ENCODE measurements at places on chromosomes 6 and 20. TPM values are rescaled to one million over a fixed set of nuclear protein-coding genes. Genes with fewer than 3 reads are reported as not detected.

- H3K4me1 ChIP-seq = no peaks in the 10 kb centered on the region
- H3K27ac ChIP-seq = no peak overlapping the region
- no peak overlapping the region for H3K4me3 ChIP-seq
Observed at GRCh38 chr20:58440021-58440767, 51.2 kb downstream of the VAPB start.

- H3K4me1 ChIP-seq = peaks cover 7% of the 10 kb centered on the region
- no peaks in the 10 kb centered on the region for H3K36me3 ChIP-seq
- no peak overlapping the region for H3K27ac ChIP-seq
- DNase-seq = peak; percentile 80
- H3K27me3 ChIP-seq = no peaks in the 10 kb centered on the region
Observed at GRCh38 chr20:10536531-10536930, 101.4 kb downstream of the SLX4IP start.

GRCh38 chr6:105279463-105279862 is 99.6 kb upstream of the POPDC3 start:
- no peak overlapping the region for H3K4me3 ChIP-seq
- H3K36me3 ChIP-seq = peaks cover 4% of the 10 kb centered on the region
- H3K4me1 ChIP-seq = no peaks in the 10 kb centered on the region
- no peak overlapping the region for H3K27ac ChIP-seq
- no peaks in the 10 kb centered on the region for H3K27me3 ChIP-seq

GRCh38 chr6:106417572-106418147 is 57.1 kb downstream of the CRYBG1 start:
- no peak overlapping the region for H3K4me3 ChIP-seq
- no peaks in the 10 kb centered on the region for H3K36me3 ChIP-seq
- H3K4me1 ChIP-seq = no peaks in the 10 kb centered on the region

DNA sequence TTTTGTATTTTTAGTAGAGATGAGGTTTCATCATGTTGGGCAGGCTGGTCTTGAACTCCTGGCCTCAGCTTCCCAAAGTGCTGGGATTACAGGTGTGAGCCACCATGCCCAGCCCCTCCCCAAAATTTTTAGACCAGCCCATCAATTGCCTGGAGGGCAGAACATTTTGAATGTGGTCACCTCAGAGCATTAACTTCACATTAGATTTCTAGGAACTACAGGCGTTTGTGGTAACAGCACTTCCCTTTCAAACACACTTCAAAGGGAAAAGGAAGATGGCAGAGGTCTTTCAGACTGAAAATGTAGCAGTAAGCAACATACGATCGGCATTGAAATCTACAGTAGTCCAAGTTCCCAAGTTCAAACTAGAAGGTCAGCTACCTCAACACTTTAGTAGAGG is 12.3 kb upstream of the SLA2 start:
- H3K27ac ChIP-seq = no peak overlapping the region
- no peaks in the 10 kb centered on the region for H3K4me1 ChIP-seq
- no peaks in the 10 kb centered on the region for H3K36me3 ChIP-seq

The SLC44A4 gene
- total RNA-seq = not detected

GRCh38 chr6:132571774-132572173 is 1.7 kb downstream of the TAAR6 start:
- DNase-seq = no peak
- peaks cover 23% of the 10 kb centered on the region for H3K27me3 ChIP-seq
- H3K27ac ChIP-seq = no peak overlapping the region
- no peaks in the 10 kb centered on the region for H3K36me3 ChIP-seq
- no peaks in the 10 kb centered on the region for H3K4me1 ChIP-seq

- no peak for DNase-seq
- H3K4me1 ChIP-seq = no peaks in the 10 kb centered on the region
- H3K27ac ChIP-seq = no peak overlapping the region
- no peak overlapping the region for H3K4me3 ChIP-seq
Observed at GRCh38 chr6:44575644-44576043, 188.1 kb downstream of the CDC5L start.

The SRSF6 gene
- 37.8 TPM for total RNA-seq

The PTK7 gene
- total RNA-seq = 159 TPM

- no peak for DNase-seq
- no peak overlapping the region for H3K4me3 ChIP-seq
- H3K4me1 ChIP-seq = no peaks in the 10 kb centered on the region
- no peaks in the 10 kb centered on the region for H3K27me3 ChIP-seq
- no peaks in the 10 kb centered on the region for H3K36me3 ChIP-seq
Observed at GRCh38 chr6:1055015-1055921, 256.6 kb upstream of the FOXQ1 start.

- DNase-seq = no peak
- H3K27ac ChIP-seq = no peak overlapping the region
- no peaks in the 10 kb centered on the region for H3K27me3 ChIP-seq
- no peak overlapping the region for H3K4me3 ChIP-seq
- no peaks in the 10 kb centered on the region for H3K4me1 ChIP-seq
Observed at GRCh38 chr20:21968486-21968885, 263.0 kb downstream of the PAX1 start.

GRCh38 chr6:13417431-13417830 is 70.0 kb downstream of the GFOD1 start:
- no peak for DNase-seq
- peaks cover 10% of the 10 kb centered on the region for H3K4me1 ChIP-seq
- no peaks in the 10 kb centered on the region for H3K27me3 ChIP-seq
- no peaks in the 10 kb centered on the region for H3K36me3 ChIP-seq

DNA sequence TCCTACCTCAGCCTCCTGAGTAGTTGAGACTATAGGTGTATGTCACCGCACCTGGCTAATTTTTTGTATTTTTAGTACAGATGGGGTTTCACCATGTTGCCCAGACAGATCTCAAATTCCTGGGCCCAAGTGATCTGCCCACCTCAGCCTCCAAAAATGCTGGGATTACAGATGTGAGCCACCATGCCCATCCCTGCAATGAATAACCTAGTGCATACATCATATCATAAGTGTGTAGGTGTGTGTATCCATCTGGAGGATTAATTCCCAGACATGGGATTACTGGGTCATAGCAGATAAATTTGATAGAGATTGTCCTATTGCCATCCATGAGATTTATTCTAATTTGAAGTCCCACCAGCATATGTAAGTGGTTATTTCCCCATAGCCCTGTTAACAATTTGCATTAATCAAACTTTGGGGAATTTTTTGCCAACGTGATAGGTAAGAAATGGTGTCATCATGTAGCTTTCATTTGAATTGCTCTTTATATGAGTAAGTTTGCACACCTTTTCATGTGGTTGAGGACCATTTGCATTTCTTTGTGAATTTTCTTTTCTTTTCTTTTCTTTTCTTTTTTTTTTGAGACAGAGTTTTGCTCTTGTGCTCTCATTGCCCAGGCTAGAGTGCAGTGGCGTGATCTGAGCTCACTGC is 29.9 kb upstream of the BACH2 start:
- DNase-seq = no peak
- H3K27ac ChIP-seq = no peak overlapping the region
- H3K4me3 ChIP-seq = no peak overlapping the region
- H3K4me1 ChIP-seq = no peaks in the 10 kb centered on the region
- H3K27me3 ChIP-seq = no peaks in the 10 kb centered on the region

The MYLK4 gene
- 0.26 TPM for total RNA-seq

GRCh38 chr6:114024746-114025145 is 53.8 kb upstream of the HDAC2 start:
- no peaks in the 10 kb centered on the region for H3K36me3 ChIP-seq
- no peaks in the 10 kb centered on the region for H3K27me3 ChIP-seq
- H3K4me1 ChIP-seq = no peaks in the 10 kb centered on the region
- H3K27ac ChIP-seq = no peak overlapping the region

GRCh38 chr6:150230832-150231524 is 88.1 kb downstream of the PPP1R14C start:
- no peaks in the 10 kb centered on the region for H3K36me3 ChIP-seq
- DNase-seq = no peak
- H3K27ac ChIP-seq = no peak overlapping the region
- no peaks in the 10 kb centered on the region for H3K4me1 ChIP-seq
- H3K27me3 ChIP-seq = no peaks in the 10 kb centered on the region

- H3K4me3 ChIP-seq = no peak overlapping the region
- no peaks in the 10 kb centered on the region for H3K36me3 ChIP-seq
- H3K27me3 ChIP-seq = no peaks in the 10 kb centered on the region
- H3K4me1 ChIP-seq = peaks cover 3% of the 10 kb centered on the region
- no peak for DNase-seq
Observed at GRCh38 chr20:8242827-8243724, 111.0 kb downstream of the PLCB1 start.

GRCh38 chr6:132898376-132898775 is 84.0 kb downstream of the RPS12 start:
- no peaks in the 10 kb centered on the region for H3K36me3 ChIP-seq
- no peak overlapping the region for H3K27ac ChIP-seq
- DNase-seq = no peak
- no peaks in the 10 kb centered on the region for H3K4me1 ChIP-seq
- H3K4me3 ChIP-seq = no peak overlapping the region

The LPIN3 gene
- total RNA-seq = 5.1 TPM

The EMILIN3 gene
- 0.17 TPM for total RNA-seq

DNA sequence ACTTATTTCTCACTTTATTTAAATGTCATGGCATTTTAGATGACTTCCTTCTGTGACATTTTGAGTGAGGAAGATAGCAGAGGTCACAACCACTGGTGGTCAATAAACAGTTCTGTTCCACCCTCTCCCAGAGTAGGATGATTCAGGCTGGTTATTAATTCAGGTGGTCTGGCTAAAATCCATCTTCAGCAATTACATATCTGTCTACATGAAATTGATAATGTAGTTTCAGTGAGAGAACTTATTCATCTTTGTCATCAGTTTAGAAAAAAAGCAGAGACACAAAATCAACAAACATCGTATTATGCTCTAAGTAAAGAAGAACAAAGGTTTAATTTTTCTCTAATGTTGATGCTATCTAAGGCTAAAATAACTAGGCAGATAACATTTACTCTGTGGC is 525.5 kb downstream of the TENT5A start:
- H3K27ac ChIP-seq = no peak overlapping the region
- no peak overlapping the region for H3K4me3 ChIP-seq
- H3K27me3 ChIP-seq = no peaks in the 10 kb centered on the region
- no peaks in the 10 kb centered on the region for H3K36me3 ChIP-seq
- peak; percentile 7 for DNase-seq
- no peaks in the 10 kb centered on the region for H3K4me1 ChIP-seq

- H3K4me1 ChIP-seq = no peaks in the 10 kb centered on the region
- H3K4me3 ChIP-seq = no peak overlapping the region
- no peak for DNase-seq
- no peaks in the 10 kb centered on the region for H3K27me3 ChIP-seq
- H3K36me3 ChIP-seq = no peaks in the 10 kb centered on the region
Observed at GRCh38 chr6:133128191-133128590, 113.0 kb upstream of the EYA4 start.

The GPR63 gene
- total RNA-seq = 3.0 TPM

DNA sequence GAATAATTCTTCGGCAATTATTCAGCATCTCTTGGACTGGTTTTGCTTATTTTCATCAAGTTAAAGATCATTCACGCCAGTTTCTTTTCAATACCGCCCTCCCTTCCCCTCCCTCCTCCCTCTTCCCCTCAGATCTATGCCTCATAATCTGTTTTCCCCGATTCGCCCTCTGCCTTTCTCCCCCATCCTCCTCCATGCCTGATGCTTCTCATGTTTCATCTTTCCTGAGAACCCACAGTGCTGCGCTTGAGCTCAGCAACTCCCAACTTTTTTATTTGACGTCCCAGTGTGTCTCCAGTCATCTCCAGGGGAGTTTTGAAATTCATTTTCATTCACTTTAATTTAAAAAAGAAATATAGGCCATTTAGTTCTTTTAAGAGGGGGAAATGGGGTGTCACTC is 142.7 kb downstream of the PTPRT start:
- H3K36me3 ChIP-seq = no peaks in the 10 kb centered on the region
- H3K4me1 ChIP-seq = no peaks in the 10 kb centered on the region
- no peak for DNase-seq
- no peaks in the 10 kb centered on the region for H3K27me3 ChIP-seq
- H3K4me3 ChIP-seq = no peak overlapping the region

- no peak for DNase-seq
- no peak overlapping the region for H3K4me3 ChIP-seq
- no peaks in the 10 kb centered on the region for H3K27me3 ChIP-seq
- H3K36me3 ChIP-seq = no peaks in the 10 kb centered on the region
- peaks cover 8% of the 10 kb centered on the region for H3K4me1 ChIP-seq
Observed at GRCh38 chr6:119442776-119443184, 93.2 kb upstream of the MAN1A1 start.

GRCh38 chr20:53875452-53875851 is 194.9 kb downstream of the BCAS1 start:
- H3K36me3 ChIP-seq = no peaks in the 10 kb centered on the region
- no peak overlapping the region for H3K4me3 ChIP-seq
- peaks cover 11% of the 10 kb centered on the region for H3K4me1 ChIP-seq
- DNase-seq = no peak
- H3K27ac ChIP-seq = no peak overlapping the region

The PLCG1 gene
- 63.9 TPM for total RNA-seq

The FOXS1 gene
- total RNA-seq = not detected

The BPIFB4 gene
- total RNA-seq = not detected

The RTN4IP1 gene
- total RNA-seq = 5.9 TPM

GRCh38 chr6:159106627-159107241 is 61.9 kb upstream of the TAGAP start:
- H3K36me3 ChIP-seq = no peaks in the 10 kb centered on the region
- no peak overlapping the region for H3K27ac ChIP-seq
- no peaks in the 10 kb centered on the region for H3K4me1 ChIP-seq
- peaks cover 2% of the 10 kb centered on the region for H3K27me3 ChIP-seq

The C20orf202 gene
- total RNA-seq = under 0.01 TPM

DNA sequence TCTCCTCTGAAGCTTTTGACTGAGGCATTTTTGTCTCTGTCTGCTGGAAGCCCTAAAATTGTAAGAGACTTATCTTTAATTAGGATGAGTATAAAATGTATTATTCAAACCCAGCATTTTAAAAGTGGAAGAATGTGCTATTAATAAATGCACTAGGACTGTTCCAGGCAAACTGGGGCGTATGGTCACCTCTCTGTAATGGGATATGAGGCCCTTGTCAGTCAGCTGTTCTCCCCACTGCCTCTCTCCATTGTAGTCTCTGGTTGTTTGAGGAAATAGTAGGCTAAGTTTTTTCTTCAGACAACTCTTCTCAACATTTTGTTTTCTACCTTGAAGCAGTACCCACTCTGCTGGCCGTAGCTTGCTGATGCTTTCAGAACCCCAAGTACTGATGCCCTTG is 14.3 kb upstream of the DEF6 start:
- DNase-seq = no peak
- H3K27ac ChIP-seq = no peak overlapping the region
- H3K4me1 ChIP-seq = peaks cover 2% of the 10 kb centered on the region
- H3K36me3 ChIP-seq = peaks cover 8% of the 10 kb centered on the region
- H3K27me3 ChIP-seq = no peaks in the 10 kb centered on the region
- no peak overlapping the region for H3K4me3 ChIP-seq

The HRH3 gene
- not detected for total RNA-seq

DNA sequence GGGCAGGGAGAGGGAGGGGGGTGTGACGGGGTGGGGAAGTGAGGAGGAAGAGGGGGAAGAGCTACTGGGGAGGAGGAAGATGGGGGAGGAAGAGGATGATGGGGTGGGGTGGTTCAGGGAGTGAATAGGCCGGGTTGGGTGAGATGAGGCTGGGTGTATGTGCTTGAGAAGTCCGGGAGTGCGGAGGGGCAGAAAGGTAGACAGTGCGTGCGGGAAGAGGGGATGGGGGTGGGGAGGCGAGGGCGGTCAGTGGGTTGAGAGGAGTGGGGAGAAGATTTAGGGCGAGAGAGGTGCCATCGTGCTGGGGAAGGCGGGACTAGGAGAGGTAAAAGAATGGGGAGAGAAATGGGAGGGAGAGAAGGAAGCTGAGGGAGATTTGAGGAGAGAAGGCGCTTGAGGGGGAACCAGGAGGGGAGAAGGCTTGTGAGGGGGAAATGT is 30.9 kb upstream of the NOTCH4 start:
- peak overlapping the region; percentile 50 for H3K4me3 ChIP-seq
- H3K27ac ChIP-seq = peak overlapping the region; percentile 79
- no peaks in the 10 kb centered on the region for H3K36me3 ChIP-seq
- DNase-seq = no peak
- no peaks in the 10 kb centered on the region for H3K4me1 ChIP-seq
